ENCODE measurements at places on chromosomes 5 and 9.

GRCh38 chr9:113349445-113350094 is at the start of gene BSPRY:
TSS of gene BSPRY (plus strand) at chr9:113349541. CDS start at chr9:113349580, 39 bp downstream.
- DNase-seq = no peak

DNA sequence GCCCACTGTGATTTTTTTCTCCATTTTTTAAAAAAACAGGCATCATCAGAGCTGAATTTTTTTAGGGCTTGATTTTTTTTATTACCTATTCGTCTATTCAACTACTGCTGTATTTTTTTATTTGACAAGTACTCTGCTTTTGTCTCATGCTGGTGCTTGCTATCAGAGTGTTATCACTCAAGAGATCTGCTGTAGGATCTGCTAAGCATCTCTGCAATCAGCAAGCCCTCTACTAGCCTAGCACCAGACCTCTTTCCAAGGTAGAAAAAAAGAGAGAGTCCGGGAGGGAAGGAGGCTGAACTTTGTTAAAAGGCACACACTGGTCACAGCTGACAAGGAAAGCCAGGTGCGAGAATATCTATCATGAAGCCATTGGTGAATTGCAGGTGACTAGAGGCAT is 413.8 kb upstream of the CCNH start:
- no peak for DNase-seq

DNA sequence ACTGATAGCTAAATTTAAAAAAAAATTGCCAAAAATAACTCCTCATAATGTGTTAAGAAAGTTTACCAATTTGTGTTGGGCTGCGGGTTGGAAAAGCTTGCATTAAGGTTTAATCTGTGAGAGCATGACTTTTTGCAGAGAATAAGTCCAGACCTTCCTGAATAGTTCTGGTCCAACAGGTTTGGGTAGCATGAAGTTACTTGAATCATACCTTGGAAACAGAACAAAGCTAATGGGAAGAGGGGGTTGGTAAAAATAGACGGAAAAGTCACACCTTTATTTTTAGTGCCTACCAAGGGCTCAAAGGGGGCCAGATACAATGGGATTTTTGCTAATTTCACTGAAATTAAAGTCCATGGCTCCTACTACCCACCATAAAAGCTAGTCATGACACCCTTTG is 17.1 kb upstream of the MATR3 start:
- no peak for DNase-seq

DNA sequence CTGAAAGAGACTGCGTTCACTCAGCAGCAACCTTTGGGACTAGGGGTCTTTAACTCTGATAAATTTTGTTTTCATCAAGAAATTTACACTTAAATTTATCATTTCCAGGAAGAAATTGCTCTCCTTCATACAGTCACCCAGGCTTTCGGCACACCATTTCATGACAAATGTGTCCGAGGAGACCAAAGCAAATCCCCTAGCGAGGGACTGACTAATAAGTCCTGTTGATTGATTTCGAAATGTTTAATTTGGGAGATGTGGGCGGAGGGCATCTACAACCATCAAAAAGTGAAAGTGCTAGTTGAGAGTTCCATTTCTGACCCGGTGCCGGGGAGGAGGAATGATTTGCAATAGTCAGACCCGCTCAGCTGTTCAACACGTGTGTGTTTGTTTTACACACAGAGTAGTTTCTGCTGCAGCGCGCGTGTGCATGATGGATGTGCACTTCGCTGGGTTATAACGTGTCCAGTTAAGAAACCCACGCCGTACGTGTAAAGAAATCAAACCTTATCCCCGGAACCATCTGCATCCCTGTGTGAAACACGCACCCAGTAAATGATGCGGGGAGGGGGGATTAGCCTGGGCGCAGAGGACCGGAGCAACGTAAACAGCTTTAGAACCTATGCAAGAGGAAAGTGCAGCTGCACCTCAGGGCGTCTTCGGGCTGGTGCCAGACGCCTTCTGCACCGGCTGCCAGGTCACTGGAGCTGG is 845 bp upstream of the NR4A3 start:
- DNase-seq = peak; percentile 20

GRCh38 chr9:30075451-30076199 is 2308.8 kb upstream of the ACO1 start:
- DNase-seq = peak; percentile 88

DNA sequence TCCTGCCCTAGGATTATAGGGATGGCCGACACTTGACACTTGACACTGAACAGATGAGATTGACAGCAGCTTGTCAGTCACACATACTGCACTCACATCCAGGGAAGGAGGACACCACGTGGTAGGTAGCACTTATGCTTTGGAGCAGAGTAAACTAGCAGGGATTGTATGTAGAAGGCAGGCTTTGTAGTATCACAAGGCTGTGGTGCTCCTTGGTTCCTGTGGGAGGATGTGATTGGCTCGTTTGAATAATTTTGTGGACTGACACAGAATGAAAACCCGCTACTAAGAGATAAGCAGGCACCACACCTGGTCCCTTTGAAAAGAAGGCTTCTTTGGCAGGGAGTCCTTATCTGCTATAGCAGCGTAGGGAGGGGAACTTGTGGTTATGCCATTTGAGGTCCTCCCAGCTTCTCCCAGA is 63.6 kb upstream of the IL12B start:
- DNase-seq = no peak

- no peak for DNase-seq
Observed at GRCh38 chr9:122333169-122333808, 37.5 kb upstream of the PTGS1 start.

- DNase-seq = no peak
Observed at GRCh38 chr5:39742916-39743315, 318.1 kb upstream of the DAB2 start.

DNA sequence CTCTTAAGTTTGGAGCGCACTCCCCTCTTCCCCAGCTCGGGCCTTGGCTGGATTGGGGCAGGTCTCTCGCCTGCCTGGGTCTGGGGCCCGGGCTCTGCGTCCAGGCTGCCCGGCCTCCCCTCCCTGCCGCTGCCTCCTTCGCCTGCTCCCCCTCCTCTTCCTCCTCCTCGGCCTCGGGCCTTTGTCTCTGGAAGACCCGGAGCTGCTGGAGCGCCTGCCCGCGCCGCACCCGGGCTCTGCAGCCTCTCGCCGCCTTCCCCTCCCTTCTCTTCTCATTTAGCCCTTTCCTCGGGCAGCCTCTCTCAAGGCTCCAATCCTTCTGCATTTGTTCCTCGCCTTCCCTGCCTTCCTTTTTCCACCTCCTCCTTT is 218.5 kb downstream of the C9orf50 start:
- no peak for DNase-seq

DNA sequence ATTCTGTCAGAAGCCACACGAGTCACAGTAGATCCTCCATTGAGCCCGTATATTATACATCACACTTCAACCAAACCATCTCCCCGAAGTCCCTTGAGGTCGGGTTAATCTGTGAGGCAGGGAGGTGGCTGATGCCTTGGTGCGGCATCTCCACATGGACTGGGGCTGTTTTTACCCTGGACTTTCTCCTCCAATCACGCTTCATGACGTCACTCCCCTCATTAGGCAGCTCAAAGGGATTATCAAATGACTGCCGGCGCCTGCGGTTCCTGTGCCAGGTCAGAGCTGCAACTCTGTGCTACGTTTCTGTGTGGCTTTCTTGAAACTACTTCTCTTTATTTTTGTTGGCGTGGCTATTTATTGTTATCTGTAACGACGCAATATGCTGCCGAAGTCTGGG is 53.7 kb downstream of the TMOD1 start:
- DNase-seq = no peak

DNA sequence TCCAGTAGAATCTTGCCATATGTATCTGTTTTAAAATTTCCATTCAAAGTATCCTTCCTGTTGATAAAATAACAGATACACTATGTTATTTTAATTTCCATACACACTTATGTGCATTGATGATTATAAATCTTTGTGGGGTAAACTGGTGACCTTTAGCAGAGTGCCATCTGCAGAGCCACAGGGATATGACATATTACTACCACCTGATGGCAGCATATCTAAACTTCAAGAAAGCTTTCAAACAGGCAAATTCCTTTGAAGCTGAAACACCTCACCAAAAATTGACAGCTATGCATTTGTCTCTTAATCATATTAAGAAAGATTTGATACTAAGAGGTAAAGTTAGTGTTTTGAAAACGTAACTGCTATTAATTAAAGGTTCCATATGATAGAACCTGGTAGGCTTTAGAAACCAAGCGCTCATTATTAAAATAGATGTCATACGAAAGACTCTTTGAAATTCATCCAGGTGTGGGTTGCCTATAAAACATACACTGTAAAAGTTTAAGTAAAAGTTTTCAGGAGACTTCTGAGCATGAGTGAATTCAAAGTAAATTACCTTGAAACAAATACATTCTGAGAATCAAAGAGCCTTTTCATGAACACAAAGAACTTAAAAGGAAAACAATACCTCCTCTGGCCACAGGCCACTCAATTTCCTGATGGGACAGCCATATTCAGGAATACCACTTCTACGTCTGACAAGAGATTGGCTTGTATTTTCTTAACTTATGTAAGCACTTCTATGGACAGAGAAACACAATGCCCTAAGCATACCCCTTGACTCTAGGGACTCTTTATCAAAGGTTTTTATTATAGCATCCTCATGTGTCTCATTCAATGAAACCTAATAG is 93.3 kb downstream of the KIAA0825 start:
- DNase-seq = peak; percentile 11

DNA sequence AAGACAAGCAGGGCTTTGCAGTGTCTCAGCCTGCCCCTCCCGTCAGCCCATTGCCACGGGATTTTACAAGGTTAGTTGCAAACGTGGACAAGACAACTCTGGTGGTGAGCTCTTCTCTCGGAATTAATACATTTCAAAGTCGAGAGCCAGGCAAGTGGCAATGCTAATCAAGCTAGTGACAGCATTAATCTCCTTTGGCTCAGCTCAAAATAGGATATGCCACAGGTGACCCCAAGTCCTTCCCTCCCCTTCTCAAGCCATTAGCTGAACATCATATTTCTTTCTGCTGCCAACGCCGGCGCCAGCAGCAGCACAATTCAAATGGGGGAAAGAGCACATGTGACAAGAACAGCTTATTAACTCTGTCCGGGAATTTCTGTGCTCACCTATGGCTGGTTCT is 190.1 kb downstream of the ATPSCKMT start:
- DNase-seq = no peak

DNA sequence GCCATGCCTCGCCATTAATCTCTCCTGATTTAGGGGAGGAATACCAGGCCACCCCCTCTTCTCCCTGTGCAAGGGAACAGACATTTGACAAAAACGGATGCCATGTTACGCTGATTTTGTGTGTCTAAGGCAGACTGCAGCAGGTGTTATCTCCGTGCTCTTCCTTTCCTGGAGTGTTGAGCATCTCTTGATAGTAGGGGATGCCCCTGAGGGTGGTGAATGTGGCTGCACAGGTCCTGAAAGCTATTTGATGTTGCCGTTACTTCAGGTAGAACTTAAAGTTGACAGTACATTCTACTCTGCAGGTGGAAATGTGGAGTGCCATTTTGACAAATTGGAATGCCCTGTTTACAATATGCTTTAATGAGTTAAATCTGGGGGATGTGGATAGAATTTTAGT is 21.5 kb downstream of the TENT4A start:
- DNase-seq = no peak

DNA sequence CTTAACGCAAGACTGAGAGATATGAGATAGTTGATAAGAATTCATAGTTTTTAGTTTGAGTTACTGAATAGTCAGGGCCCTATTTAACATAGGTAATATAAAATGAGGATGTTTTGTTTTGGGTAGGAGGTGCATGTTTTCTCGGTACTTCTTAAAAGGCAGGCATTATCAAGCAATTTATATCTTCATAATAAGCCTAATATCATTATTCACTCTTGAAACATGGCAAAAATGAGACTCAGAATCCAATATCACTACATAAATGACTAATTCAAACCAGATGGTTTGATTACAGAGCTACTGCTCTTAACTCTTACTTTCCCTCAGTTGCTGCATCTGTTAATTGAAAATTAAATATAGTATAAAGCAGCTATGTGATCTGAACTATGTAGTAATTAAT is 2038.7 kb downstream of the EFNA5 start:
- no peak for DNase-seq

GRCh38 chr5:137126829-137127228 is 372.3 kb downstream of the SPOCK1 start:
- DNase-seq = no peak

GRCh38 chr5:73115399-73116051 is 4.8 kb upstream of the TMEM171 start:
- no peak for DNase-seq

- no peak for DNase-seq
Observed at GRCh38 chr5:4058899-4059298, 463.3 kb downstream of the IRX1 start.

DNA sequence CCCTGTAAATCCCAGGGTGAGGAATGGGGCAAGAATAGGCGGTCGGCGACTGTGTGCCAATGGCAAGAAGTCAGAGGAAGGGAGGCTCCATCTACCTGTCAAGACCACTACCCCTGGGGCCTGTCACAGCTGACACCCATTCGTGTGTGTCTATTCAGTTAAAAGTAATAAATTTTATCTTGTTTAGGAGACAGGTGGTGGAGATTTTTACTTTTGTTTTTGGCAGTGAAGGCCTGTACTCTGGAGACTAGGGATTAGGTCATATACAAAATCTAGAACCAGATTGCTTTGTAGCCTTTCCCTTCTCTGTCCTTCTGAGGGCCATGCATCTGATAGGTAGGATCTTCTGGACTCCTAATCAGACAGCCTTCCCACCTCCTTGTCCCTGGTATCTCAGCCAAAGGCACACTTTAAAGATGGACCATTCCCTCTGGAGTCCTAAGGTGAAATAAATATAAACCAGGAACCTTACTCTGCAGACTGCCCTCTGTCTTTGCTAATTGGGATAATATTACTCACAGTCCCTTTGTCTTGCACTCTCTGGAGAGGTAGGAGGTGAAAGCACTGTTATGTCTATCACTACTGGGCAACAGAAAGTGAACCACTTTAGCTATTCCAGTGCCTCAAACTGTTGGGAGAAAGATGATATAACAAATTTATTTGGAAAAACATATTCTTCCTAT is 213.2 kb upstream of the ACTBL2 start:
- DNase-seq = no peak

- no peak for DNase-seq
Observed at GRCh38 chr5:19334278-19334677, 653.7 kb downstream of the CDH18 start.

DNA sequence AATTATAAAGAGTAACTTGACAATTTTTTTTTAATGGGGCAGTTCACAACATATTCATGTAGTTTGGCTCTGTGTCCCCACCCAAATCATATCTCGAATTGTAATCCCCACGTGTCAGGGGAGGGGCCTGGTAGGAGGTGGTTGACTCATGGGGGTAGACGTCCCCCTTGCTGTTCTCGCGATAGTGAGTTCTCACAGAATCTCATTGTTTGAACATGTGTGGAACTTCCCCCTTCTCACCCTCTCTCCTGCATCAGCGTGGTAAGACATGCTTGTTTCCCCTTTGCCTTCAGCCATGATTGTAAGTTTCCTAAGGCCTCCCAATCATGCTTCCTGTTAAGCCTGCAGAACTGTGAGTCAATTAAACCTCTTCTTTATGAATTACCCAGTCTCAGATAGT is 40.7 kb downstream of the FBXW11 start:
- no peak for DNase-seq

DNA sequence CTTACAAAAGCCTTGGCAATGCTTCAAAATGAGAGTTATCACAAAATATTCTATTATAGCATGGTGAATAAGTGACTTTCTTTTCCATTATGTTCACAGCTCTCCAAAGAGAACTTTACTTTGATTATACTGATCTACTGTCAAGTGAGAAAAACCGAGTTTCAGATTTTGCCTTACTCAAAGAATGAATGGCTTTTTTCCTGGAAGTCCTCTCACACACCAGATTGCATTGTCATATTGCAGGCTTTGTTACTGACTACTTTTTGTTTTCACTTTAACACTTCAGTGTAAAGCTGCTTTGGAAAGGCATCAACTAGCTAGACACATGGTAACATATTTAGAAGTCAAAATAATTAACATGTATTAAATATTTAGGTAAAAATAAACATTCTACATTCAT is 765.2 kb upstream of the NUDT12 start:
- no peak for DNase-seq
